ENCODE measurements at places on chromosomes 6 and 20.

- DNase-seq, result no peak
These were observed 7.1 kb upstream of the ABHD16B start for GRCh38 chr20:63854069-63854765.

- DNase-seq, result no peak
These were observed 54.8 kb downstream of the CEP43 start for GRCh38 chr6:167053895-167054530.

DNA sequence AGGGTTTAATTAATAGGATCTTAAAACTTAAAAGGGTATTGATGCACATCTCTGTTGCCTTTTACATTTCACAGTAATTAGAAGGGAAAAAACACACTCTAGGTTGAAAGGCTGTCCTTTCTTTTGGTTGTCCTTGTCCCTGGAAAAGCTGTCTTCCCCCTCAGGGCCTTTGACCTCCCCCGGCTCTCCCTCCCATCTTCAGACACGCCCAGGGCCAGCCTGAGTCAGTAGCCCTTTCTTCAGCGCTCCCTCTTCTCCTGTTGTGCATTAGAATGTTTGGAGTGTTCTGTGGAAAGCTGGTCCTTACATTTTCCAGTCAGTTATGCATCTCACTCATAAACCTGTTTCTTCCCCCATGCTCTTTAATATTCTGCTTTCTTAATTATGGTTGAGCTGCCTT is 157.0 kb downstream of the MTHFD1L start:
- DNase-seq, result no peak

- peak; percentile 44 for DNase-seq
These were observed 102.1 kb upstream of the TMEM181 start for GRCh38 chr6:158457616-158458278.

- DNase-seq, result no peak
These were observed 43.4 kb downstream of the TRAF3IP2 start for GRCh38 chr6:111562246-111562645.

DNA sequence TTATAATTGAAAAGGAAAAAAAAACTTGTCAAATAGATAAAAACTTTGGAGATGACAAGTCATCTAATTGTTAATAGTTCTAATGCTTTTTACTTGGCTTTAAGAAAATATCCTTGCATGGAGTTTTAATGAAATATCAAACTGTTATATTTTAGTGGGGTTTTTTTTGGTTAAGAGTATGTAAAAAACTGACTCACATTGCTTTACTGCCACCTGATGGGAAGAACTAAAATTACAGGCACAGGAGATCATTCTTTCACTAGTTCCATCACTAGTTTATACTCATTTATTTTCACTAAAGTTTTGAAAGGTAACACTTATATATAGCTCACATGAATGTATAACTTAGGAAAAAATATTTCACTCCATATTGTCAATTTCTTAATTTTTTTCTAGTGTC is 309.1 kb downstream of the LMBRD1 start:
- DNase-seq, result no peak

- no peak for DNase-seq
These were observed 42.8 kb downstream of the MYO6 start for GRCh38 chr6:75791881-75792280.

GRCh38 chr6:154218301-154218700 is 138.3 kb downstream of the IPCEF1 start:
- DNase-seq, result no peak

GRCh38 chr20:11159728-11160127 is 485.9 kb upstream of the JAG1 start:
- DNase-seq, result no peak

DNA sequence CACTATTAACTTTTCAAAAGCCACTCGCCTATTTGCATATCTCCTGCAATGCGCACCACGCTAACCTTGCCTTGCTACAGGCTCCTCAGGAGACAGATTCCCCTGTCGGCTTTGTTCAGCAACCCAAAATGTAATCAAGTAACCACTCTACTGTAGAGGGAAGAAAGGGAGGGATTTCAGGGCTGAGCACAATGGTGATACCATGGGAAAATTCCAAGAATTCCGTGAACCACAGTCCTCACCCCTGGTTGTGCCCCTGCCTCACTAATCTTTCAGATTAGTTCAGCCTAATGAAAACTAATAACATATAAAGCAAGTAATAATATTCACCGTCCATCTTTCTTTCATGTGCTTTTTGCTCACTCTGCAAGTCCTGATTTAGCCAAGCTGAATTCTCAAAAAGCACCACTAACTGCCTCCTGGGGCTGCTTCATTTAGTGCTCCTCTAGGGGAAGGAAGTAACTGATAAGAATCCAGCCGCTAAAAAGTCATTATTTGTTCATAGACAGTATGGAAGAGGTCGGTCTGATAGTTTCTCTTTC is 6.6 kb downstream of the CITED2 start:
- no peak for DNase-seq

DNA sequence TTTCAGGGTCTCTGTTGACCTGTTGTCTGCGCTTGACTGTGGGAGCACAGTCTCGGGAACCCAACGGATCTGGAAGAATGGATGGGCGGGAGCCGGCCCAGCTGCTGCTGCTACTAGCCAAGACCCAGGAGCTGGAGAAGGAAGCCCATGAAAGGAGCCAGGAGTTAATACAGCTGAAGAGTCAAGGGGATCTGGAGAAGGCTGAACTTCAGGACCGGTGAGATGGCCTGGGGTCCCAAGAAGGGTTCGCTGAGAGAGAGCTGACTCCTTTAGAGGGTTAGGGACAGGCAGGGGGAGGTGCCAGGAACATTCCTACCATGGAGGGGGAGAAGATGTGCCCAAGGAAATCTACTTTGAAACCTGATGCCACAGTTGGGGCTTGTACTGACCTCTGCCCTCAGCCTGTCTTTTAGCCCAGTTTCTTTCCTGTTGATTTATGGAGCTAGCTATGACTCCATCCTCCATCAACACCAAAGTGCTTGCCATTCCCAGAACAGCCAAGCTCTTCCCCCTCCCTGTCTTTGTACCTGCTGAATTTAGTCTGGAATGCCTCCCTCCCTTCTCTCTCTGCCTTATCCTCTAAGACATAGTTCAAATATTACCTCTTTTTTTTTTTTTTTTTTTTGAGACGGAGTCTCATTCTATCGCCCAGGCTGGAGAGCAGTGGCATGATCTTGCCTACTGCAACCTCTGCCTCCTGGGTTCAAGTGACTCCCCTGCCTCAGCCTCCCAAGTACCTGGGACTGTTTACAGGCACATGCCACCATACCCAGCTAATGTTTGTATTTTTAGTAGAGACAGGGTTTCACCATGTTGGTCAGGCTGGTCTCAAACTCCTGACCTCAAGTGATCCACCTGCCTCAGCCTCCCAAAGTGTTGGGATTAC is 12.2 kb downstream of the CEP250 start:
- no peak for DNase-seq

- no peak for DNase-seq
These were observed 119.8 kb downstream of the BCAS1 start for GRCh38 chr20:53950578-53950977.

DNA sequence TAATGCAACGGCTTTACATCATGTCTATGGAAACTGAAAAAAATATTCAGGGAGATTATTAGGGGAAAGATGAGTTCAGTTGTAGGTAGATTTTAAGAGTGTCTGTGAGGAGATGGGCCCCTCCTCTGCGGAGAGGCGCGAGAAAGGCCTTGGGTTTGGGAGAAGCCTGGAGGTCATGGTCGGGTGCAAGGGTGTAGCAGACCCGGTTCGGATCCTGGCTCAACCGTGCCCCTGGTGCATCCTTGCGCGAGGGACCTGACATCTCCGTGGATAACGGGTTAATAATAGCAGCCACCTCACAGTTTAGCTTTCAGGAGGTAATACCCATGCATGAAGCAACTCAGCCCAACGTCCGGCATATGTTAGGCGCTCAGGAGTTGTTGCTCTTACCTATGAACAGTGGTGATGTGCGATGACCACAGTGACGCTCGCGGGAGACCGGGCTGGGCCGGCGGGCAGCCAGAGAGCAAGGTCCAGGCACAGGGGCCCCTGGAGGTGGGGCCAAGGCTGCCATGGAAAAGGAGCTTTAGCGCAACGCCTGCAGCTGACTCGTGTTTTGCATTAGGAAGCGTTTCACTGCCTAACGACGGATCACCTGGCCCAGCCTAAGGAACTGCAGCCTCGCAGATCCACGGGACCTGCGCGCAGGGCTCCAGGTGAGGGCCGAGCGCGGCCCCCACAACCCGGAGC is 146.4 kb upstream of the ARID1B start:
- DNase-seq, result no peak

GRCh38 chr6:79922018-79922417 is 25.3 kb downstream of the ELOVL4 start:
- no peak for DNase-seq

DNA sequence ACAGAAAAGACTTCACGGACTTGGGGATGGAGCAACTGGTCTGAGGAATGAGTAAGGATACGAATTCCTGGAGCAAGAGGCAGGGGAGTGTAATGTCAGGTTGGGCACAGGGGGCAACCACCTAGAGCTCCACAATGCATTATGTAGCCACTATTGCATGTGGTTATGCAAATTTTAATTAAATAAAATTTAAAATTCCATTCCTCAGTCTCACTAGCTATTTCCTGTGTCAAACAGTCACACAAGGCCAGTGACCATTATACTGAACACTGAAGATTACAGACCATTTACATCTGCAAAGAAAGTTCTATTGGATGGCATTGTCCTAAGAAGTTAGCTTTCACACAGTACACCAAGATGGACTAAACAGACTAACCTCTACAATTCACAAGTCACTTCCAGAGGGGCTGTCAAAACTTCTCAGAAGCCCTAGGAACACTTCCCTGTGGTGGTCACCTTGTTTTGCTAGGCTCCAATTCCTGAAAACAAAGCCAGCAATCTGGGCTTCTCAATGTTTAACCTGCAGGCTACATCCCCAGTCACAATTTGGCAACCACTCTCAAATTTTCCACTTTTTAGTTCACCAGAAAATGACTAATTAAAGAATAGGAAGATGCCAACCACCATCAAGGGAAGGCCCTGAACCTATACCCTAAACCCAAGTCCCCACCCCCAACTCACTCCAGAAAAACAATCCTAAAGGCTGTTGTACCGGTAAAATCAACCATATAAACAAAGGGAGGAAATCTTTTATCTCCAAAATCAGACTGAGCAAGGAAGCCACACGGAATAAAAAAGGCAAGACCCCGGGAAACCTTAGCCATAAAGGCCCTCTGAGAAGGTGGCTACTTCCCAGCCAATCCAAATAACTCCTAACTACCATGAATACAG is 34.2 kb upstream of the C20orf203 start:
- no peak for DNase-seq

GRCh38 chr20:49276961-49277785 is 684 bp downstream of the ZNFX1 start:
- peak; percentile 14 for DNase-seq

- DNase-seq, result no peak
These were observed 6.5 kb upstream of the BPIFB1 start for GRCh38 chr20:33276303-33277113.

DNA sequence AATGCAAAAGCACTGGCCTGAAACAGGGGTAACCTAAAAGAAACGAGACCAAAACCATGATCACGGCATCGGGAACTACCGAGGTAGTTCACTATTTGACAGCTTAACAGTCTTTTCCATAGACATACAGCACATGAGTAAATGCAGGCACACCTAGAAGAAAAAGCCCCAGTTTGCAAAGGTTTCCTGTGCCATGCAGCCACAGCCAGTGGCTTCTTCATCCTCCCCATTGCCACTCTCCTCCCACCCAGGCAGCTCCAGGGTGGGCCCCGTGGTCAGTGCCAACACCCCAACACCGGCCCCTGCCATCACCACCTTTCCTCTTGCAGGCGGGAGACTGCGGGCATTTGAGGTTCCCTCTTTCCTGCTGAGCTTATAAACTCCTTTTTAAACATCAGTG is 115.4 kb downstream of the SLC23A2 start:
- DNase-seq, result no peak

- DNase-seq, result no peak
These were observed 117.1 kb upstream of the FBXL4 start for GRCh38 chr6:99064834-99065233.

DNA sequence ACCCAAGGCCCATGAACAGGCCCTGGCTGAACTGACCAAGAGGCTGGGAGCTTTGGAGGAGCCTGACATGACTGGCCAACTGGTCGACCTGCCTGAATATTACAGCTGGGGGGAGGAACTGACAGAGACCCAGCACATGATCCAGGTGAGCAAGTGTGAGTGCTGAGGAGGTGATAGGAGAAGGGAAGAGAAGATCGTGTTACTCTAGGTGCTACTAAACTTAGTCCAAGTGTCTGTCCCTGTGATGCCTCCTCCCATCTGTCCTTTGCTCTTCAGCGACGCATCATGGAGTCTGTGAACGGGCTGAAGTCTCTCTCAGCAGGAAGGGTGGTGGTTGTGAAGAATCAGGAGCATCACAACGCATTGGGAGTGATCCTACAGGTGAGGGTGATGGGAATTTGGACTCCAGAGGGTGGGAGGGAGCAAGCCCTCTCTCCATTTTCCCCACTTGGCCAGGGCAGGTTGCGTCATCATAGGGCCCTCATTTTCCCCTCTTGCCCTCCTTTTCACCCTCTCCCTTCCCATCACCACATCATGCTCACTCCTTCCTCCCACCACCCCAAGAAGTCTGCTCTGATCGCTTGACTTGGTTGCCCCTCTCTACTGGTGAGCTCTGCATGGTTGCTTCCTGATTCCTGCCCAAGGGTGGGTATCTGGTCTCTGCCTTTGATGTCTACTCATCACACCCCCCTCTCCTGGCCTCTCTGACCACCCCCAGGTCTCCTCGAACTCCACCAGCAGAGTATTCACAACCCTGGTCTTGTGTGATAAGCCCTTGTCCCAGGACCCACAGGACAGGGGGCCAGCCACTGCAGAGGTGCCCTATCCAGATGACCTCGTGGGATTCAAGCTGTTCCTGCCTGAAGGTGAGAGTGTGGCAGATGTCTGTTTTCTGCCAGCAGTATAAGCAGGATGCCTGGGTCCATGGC is 4.7 kb downstream of the DXO start:
- no peak for DNase-seq

GRCh38 chr6:39051399-39052122 is 3.0 kb downstream of the GLP1R start:
- DNase-seq, result no peak

DNA sequence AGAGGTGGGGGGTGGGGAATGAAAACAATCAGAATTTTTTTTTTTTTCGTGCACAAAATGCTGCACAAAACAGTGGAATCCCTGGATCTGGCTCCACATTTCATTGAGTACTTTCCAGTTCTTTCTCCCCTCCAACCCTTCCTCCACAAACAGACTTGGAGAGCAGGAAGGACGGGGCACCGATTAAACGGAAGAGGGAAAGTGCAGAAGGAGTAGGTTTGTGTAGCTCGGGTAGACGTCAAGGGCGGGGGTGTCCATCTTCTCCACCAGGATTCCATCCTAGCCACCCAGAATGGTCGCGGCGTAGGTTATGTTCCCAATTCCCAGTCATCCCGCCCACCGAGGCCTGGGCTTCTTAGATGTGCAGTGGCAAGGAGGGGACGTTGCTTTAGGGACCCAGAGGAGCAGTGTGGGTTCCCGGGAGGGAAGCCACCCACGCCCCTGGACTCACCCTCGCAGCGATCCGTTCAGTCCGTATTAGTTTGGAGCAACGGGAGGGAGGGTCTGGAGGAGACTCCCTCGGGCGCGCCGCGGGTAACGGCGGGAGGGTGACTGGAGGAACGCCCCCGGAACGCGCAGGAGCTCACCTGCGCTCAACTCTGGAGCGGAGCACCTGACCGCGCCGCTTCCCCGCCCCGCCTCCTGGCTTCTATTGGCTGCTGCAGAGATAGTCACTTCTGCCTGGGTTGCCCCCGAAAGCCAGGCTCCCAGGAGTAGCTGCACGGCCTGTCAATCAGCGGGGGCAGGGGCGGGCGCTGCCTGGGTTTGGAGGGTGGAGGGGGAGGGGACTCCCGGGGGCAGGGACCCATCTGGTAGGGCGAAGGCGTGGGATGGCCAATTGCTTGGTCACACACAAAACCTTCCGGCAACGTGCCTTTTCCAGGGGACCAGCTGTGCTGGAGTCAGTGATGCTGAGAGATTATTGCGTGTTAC is at the start of gene ENPP5:
Gene ENPP5 (minus strand): TSS at position 624 of the 933 bp plus-strand sequence. CDS start 2,718 bp downstream, outside the sequence.
- peak; percentile 98 for DNase-seq

- no peak for DNase-seq
These were observed 108.4 kb upstream of the MLN start for GRCh38 chr6:33912195-33912594.

Measured in cerebellum (tissue), 4 donors.